ENCODE measurements at places on chromosomes 5 and 9.

DNA sequence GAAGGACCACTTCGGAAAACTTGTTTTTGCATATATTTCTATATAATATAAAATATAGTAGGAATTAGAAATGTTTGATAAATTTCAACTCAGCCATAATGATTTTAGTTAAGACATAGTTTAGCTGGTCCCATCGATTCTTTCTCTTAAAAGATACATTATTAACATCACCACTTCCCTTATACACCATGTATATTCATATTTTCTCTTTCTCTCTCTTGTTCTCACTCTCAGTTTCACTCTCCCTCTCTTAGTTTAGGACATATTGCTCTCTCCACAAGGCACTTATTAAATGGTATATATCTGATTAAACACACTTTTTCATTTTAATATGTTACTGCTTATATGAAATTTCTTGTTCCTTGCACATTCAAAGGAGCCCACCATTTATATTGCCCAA, 90.1 kb upstream of the RASEF start:
- no peak for DNase-seq

- DNase-seq: no peak
These were observed 16.6 kb upstream of the GRHPR start for GRCh38 chr9:37405764-37406380.

DNA sequence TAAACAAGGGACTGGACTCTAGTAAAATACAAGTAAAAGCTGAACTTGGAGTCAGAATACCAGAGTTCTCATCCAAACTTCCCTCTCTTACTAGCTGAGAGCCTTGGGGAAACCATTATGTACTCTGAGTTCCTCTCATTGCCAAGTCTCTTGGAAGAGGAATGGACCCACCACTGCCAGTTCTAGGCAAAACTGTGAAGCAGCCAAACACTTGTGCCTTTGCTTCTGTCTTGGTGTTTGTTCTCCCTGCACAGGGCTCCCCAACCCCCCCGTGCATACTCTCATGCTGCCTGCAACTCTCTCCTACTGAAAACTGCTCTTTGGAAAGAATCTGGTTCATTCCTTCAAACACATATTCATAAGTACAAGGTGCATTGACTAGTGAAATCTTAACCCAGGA, 102.6 kb downstream of the PDZD2 start:
- no peak for DNase-seq

GRCh38 chr9:96140296-96141127, 161.5 kb downstream of the HSD17B3 start:
- no peak for DNase-seq

DNA sequence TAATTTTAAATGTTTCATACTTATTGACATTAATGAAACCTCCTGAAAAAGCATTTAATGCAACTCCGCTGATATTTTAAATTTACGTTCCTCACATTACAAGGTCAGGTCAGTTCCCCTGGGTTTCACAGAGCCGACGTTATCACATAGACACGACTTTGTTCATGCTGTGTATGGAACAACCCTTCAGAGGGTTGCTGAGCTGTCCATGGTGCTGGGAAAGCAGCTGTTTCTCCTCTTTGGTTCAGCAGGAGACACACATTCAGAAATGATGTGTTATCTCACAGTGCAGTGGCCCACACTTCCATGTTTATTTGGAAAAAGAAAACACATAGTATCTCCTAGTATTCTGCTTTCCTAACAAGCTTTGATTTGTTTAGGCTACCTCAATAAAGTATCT, 53.5 kb downstream of the PPP2R2B start:
- DNase-seq: no peak

GRCh38 chr5:961711-962240, 46.8 kb upstream of the NKD2 start:
- DNase-seq: no peak

DNA sequence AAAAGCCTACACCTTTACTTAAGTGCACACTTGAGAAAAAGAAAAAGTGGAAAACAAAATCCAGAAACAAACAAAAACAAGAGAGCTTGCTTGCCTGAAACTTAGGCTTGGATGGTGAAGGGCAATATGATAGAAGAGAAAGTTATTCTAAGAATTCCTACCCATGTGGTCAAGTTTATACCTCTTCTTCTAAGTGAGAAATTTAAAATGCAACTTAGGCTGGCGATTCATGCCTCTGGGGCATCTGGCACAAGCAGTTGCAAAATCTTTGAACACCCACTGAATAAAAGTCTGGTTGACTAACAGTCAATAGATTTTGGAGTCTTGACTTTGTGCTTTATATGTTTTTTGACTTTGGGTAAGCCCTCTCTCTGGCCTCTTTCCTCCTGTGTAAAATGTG, 239.6 kb downstream of the KDM4C start:
- no peak for DNase-seq

DNA sequence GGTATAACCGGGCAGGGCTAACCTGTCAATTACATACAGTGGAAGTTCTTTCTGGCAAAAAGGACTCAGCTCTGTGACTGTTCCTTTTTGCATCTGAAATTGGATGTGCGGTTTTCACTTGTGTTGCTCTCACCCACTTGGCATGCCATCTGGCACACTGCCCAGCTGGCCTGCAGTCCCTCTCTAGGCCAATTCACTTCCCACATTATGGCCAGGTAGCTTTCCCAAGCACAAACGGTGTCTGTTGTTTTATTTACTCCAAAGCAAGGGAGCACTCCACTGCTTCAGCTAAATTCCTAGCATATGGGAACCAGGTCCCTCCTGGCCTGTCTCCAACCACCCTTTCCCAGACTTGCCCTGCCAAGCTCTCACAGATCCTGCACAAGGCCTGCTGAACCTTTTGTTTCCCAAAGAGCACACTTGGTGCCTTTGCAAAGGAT, 132.5 kb downstream of the SEMA6A start:
- DNase-seq: no peak

GRCh38 chr5:169695025-169695625, 58.0 kb downstream of the DOCK2 start:
- no peak for DNase-seq

DNA sequence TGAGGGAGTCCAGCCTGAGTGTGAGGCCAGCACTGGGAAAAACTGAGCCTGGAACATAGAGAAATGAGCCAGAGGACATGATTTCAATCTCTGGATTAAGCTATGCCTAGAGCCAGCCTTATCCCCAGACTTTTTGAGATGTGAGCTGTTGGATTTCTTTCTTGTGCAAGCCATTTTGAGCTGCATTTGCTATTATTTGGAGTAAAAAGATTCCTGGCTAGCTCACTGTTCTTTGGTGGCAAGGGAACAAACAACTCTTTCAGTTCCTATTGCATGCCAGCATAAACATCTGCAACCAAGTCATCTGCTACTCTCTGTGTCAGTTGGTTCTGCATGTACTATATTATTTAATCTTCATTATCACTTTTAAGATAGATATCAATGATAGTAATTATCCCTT, 70.1 kb upstream of the MAN2A1 start:
- DNase-seq: no peak

DNA sequence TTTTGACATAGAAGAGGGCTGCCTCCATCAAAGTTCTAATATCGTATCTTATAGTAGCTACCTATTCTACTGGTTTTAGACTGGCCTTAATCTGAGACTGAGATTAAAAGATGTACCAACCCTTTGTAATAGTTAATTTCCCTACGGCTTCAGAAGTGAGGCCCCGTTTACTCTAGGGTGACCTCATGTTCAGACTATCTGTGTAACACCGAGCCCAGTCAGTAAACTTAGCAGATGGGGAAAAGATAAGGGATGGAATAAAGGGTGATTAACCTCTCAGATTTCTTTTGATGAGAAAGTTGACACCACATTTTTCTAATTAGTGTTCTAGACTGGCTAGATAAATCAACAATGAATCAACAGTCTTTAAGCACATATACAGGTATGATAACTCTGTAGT, 283.1 kb downstream of the KCTD16 start:
- no peak for DNase-seq

DNA sequence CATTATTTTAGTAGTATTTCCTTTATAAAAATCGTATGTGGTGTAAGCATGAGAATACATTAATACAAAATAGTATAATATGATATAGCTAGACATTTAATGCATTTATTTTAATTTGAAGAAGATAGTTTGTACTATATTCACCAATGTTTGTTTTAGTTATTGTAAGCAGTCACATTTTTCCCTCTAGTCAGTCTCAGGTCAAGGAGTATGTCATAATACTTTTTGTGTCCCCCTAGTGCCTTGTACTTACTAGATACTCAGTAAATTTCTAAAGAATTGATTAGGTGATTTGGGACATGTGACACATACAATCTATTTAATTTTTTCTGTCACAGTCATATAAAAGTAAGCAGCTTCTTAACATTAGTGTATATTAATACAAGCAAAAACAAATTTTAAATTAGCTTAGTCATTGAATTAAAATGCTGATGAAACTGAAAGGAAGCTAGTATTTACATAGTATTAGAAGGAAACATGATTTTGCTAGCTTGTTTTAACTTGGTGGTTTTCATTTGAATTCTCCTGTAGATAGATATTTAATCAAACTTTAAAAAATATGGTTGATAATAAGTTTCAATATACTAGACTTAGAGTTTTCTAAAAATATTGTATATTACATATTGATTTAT, 242.2 kb downstream of the FER start:
- DNase-seq: no peak

GRCh38 chr9:93294011-93294410, 110.1 kb downstream of the WNK2 start:
- no peak for DNase-seq

- no peak for DNase-seq
These were observed 66.7 kb upstream of the PRDM9 start for GRCh38 chr5:23440703-23441102.

- no peak for DNase-seq
These were observed 275.2 kb downstream of the CDH9 start for GRCh38 chr5:26763215-26763614.

DNA sequence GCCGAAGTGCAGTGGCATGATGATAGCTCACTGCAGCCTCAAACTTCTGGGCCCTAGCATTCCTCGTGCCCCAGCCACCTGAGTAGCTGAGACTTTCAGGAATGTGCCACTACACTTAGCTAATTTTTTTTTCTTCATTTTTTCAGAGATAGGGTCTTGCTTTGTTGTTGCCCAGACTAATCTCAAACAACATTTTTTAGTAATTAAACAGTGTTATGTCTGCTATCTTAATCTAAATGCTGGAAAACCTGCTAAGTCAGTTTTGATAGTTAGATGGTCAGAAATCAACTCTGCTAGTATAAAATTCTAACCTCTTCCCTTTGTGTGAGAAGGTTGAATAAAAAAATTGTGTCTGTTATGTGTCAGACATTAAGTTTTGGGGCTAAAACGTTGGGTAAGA, 12.4 kb downstream of the G3BP1 start:
- DNase-seq: no peak

GRCh38 chr5:56585461-56585860, 229.9 kb upstream of the MAP3K1 start:
- DNase-seq: no peak

GRCh38 chr5:56819060-56819881, 3.9 kb downstream of the MAP3K1 start:
- no peak for DNase-seq

DNA sequence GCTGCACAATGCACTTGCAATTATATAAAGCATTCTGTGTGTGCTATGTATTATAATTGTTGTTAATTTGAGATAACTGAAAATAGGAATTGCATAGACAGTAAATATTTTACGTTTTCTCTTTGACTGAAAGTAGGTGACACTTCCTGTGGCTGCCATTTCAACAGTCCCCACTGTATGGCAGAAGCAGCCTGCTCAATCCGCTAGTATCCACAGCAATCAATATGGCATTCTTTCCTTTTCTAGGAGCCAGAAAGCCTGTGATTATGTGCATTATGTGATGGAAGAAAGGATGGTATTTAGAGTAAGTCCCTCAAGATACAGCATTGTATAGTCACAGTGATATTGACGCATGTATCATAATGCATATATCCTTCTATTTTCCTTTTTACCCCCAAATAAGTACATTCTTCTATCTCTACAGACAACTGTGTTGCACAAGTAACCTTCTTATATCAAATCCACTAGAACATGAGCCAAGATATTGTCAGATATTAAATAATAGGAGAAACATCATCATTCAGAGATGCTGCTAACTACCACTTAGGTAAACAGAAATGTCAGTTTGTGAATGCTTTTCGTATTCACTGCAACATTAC, 59.7 kb downstream of the CARTPT start:
- DNase-seq: no peak

DNA sequence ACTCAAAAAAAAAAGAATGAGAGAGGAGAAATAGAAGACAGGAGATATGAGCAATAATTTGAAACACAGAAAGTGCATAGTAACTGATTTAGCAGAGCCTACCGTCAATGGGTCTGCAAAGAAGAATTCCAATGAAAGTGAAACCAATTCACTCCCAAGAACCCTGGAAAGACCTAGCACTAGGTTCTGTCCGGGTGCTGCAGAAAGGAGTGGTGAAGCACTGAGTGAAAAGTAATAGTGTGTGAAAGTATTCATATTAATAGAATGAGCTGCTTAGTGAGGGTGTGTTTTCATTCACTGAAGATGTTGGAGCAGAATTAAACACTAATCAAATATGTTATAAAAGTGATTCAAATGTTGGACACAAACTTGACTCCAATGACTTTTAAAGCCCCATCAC, 51.3 kb upstream of the SLC30A5 start:
- no peak for DNase-seq

- no peak for DNase-seq
These were observed 129.9 kb downstream of the BAAT start for GRCh38 chr9:101254733-101255433.

- DNase-seq: no peak
These were observed 61.0 kb downstream of the PRDM6 start for GRCh38 chr5:123150089-123150488.

DNA sequence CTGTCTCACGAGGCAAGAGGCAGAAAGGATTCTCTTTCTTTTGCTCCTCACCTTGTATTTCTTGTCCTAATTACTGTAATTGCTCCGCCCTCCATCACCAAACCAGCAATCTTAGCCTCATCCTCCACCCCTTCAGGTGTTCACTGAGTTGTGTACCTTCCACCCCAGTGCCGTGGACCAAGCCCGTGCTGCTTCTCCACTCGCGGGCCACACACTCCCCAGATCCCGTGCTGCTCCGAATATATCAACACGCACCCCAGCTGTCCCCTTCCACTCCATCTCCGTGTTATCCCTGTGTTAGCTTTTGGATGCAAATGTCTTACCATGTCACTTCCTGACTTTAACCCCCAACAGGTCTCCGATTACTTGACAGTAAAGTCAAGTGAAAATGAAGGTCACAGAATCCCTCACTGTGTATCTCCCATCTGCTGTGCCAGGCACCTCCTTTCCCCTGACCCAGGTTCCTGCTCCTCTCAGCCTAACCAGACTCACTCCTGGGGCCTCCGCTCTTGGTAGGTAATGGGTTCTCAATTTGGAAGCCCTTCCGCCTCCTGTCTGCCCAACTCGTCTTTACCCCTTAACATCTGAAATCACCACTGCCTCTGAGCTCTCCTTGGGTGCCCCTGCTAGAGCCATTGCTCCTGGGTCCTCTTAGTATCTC, 320.2 kb downstream of the MED10 start:
- DNase-seq: no peak

- DNase-seq: no peak
These were observed 207.1 kb upstream of the VLDLR start for GRCh38 chr9:2414465-2414864.

DNA sequence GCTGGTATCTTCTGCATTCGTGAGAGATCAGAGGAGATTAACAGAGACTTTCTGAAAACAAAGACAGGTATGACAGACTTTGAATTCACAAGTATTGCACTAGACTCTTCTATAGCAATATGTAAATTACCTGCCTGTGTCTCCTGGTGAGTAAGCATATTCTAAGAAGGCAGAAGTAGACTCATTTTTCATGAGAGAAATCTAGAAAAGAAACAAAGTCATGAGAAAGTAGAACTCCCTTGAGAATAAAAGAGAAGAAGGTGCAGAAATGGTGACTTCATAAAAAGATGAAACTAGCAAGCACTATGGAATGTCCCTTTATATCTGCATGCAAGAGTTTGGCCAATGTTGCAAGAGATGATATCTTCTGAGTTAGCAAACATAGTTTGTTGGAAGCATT, 419.8 kb downstream of the DMRT2 start:
- DNase-seq: no peak
